HepG2 (cell line): ENCODE measurements at places on chromosomes 11 and 22. TPM values are rescaled to one million over a fixed set of nuclear protein-coding genes. Genes with fewer than 3 reads are reported as not detected.

DNA sequence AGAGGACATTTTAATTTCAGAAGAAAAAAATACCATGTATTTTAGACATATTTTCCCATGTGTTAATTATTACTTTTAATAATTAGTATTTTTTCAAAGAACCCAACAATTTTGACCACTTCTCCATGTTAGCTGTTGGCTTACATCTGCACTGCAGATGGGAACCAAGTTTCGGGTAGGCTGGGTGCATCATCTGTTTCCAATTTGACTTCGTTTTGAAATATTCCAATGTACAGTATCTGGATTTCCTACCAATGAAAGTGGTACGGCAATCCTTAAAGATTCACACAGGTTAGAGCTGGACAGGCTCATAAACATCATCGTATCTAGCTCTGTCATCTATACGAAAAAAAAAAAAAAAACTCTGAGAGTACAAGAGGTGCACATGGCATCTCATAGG is 670.2 kb downstream of the OPCML start:
- DNase-seq: no peak

- no peak for DNase-seq
These were observed 980.6 kb downstream of the NTM start for GRCh38 chr11:132351050-132351449.

DNA sequence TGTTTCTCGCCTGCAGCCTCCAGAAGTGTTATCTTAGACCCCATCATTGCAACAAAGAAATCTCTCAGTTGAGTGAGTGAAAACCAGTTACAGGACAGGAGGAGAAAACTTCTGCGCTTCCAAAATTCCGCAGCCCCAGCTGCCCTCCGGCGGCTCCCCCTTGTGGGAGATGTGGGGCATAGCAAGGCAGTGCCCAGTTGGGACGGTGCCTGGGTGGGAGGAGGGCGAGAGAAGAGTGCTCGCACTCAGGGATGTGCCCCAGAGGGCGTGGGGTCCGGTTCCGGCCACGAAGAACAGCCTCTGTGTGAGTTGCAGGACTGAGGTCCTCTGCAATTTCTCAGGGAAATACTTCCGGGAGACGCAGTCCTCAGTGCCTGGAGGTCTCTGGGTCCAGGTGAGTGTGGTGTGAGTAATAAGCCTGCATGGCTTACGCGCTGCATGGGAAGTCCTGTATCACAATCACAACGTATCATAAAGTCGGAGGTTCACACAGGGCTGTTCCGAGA is 87.0 kb upstream of the BLID start:
- DNase-seq: peak; percentile 17

DNA sequence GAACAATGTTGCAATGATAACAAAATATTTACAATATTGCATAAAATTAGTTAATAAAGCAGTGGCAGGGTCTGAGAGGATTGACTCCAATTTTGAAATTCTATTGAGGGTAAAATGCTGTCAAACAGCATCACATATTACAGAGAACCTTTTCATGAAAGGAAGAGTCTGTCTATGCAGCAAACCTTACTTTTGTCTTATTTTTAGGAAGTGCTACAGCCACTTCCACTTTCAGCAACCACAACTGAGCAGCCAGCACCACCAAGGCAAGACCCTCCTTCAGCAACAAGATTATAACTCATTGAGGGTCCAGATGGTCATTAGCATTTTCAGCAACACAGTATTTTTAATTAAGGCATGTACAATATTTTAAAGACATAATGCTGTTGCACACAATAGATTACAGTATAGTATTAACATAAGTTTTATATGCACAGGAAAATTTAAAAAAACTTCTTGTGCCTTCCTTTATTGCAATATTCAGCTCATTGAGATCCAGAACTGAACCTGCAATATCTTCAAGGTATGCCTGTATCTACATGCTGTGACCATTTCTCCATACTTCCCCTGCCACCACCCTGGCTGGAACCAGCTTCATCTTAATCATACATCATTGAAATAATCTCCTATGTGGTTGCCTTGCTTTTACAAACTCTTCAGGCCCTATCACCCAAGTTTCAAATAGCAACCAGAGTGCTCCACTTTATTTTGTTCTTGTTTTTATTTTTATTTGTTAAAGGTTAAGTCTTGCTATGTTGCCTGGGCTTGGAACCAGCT is 711.2 kb downstream of the KCNA4 start:
- DNase-seq: no peak

- no peak for DNase-seq
These were observed 262.7 kb downstream of the ETS1 start for GRCh38 chr11:128324531-128325141.

DNA sequence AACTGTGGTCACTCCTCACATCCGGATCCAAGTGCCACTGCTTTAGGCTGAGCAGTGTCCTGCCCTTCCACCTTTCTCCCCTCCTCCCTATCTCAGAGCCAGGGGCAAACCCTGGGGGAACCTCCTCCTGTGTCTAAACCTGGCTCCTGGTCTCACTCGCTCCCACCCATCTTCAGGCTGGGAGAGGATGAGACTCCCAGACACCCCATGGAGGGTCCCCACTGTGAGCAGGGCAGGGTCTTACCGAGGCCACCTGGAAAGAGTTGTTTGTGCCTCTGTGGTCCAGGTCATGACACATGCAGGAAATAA is 93.6 kb downstream of the PDE2A start:
- no peak for DNase-seq

DNA sequence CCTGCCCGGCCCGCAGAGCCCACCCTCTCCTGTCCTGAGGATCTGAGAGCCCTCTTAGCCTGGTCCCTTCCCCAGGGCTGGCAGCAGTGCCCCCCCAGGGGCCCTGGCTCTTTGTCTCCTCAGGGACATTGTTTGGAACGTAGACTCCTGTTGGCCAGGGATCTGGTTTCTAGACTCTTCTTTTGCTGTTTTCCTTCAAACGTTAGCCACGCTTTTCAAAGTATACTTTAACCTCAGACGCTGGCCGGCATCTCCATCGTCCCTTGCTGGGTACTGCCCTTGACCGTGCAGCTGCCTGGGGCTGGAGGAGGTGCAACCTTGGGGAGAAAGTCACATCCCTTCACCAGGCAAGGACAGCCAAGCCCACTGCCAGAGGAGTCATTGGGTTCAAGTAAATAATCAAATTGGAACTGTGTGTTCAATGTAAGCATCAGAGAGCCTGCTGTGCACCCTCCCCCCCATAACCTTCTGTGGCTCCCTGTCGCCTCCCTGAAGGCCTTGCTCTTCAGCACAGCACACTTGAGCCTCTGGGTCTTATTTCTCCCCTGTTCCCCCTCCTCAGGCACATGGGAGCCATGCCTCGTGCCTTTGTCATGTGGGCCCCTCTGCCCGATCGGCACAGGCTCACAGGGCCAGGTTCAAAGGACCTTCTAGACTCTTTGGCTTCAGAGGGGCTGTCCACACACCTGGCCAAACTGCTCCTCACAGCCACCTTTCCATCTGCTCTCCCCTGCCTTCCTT is 21.8 kb upstream of the WNT7B start:
- no peak for DNase-seq

Gene P2RX3
- total RNA-seq: not detected in 2 replicates

- no peak for DNase-seq
These were observed 1.8 kb downstream of the BET1L start for GRCh38 chr11:205221-206001.
